AG04450 (cell line): ENCODE measurements at places on chromosomes 7 and 10.

DNA sequence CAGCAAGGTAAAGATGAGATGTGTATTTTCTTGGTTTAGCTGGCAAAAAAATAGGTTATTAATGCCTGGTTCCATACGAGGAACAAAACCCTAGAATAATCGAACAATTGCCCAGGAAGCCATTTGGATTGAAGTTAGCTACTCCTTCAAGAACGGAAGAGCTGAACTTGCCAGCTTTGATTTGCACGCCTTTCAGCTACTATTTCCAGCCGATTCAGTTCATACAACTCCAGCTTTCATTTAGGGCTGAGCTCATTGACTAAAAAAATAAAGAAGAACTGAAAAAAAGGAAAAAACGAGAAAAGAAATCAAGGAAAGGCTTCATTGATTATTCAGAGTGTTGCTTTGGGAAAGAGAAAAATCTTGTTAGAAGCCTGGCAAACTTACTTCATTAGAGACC is 60.4 kb downstream of the PTN start:
- no peak for DNase-seq

DNA sequence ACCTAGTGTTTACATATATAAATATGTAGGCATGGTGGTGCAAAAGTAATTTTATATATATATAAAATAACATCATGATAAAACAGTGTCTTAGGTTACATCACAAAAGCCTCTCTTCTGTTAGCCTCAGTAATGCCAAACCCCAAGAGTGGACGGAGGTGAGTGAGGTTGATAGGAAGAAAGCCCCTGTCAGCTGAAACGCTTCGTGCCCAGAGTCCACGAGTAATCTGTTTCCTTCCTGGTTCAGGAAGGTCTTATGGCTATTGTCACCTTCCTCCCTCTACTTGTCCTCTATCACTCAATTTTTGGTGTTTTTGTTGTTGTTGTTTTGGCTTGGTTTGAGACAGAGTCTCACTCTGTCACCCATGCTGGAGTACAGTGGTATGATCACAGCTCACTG is 41.5 kb downstream of the THNSL1 start:
- no peak for DNase-seq

DNA sequence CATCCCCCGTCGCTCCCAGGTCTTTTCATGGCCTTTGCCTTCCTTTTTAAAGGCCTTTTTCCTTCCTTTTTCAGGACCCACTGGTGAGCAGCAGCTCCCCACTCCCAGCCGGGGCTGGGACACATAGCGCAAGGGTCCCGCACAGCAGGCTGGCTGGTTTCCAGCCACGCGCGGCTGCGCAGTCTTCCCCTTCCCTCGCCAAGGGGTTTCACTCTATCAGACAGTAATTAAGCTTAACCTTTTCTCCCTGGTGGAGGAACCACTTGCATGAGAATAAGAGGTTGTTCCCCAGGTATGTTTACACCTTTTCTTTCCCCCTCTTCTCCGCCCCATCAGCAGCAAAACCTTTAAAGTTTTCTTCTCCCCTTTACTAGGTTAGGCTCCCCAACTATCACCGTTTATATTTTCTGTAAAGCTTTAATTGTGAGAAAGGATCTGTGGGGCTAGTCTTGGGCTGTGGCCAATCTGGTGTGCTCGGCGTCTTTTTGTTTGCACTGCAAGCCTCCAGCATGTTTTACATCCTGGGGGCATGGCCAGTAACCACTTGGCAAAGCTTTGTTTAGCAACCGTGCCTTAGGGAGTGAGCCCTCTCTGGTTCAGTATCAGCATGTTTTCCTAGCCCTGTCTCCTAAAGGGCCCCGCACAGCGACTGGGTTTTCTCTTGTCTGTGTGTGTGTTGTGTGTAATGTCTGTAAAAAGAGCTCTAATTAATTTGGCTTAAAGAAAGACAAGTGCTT is 219.6 kb downstream of the PHF14 start:
- no peak for DNase-seq

- DNase-seq: no peak
Observed at GRCh38 chr7:68504716-68505115, 1093.6 kb upstream of the AUTS2 start.

DNA sequence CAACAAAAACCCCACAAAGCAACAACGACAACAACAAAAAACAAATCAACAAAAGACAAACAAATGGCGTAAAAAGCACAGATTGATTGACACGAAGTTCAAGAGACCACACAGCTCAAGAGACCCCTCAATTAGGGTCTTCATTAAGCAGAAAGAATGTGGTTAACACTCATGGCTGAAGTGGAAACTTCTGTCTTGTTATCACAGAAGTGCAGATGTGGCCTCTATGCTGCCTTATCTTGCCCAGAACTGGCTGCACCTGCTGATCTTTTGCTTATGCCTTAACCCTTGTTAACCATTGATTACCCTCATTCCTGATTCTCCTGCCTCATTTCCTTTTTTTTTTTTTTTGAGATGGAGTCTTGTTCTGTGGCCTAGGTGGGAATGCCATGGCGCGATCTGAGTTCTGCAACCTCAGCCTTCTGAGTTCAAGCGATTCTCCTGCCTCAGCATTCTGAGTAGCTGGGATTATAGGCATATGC is 3.5 kb upstream of the DAGLB start:
- no peak for DNase-seq

- no peak for DNase-seq
Observed at GRCh38 chr10:124716369-124716768, 27.8 kb downstream of the FAM53B start.

DNA sequence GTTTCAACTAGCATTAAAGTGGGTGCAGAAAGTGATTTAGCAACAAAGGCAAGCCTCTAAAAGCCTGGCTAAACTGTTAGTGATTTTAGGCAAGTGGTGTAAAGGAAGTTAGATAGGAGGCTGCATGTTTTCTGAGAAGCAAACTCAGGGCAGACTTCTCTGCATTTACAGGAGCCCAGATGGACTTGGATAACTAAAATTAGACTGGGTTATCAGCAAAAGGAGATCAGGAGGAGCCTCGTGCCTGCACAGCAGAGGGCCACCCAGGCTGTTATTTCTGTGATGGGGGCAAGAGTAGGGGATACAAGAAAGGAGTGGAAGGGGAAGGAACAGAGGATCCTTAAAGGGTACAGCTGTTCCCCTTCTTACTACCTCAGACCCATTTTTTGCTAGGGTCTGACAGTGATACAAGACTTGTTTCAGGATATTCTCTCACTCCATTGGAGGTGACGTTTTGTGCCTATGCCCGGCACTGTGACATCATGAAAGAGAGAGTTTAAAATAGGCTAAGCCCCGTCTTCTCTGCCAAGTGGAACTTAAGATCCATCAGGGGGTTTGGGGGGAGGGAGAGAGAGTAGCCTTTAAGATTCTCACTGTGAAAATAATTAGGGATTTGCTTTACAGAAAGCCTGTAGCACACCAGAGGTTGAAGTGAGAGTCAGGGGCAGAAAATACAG is 49.6 kb upstream of the PDCD4 start:
- no peak for DNase-seq

DNA sequence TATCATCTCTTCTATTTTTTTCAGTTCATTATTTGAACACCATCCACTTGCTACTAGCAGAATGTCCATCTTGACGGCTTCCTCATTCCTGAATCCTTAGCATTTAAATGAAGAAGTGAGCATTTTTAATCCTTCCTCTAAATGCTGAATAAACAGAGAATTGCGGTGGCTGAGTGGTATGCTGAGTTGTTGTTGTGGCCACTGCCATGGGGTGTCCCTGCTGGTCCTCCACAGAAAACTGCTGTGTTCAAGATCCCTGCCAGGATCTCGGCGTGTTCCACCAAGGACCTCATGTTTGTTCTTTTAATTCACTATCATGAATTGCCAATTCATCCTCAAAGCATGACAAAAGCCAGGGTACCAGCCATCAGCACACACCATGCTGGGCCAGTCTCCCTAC is 48.9 kb upstream of the HABP2 start:
- no peak for DNase-seq

DNA sequence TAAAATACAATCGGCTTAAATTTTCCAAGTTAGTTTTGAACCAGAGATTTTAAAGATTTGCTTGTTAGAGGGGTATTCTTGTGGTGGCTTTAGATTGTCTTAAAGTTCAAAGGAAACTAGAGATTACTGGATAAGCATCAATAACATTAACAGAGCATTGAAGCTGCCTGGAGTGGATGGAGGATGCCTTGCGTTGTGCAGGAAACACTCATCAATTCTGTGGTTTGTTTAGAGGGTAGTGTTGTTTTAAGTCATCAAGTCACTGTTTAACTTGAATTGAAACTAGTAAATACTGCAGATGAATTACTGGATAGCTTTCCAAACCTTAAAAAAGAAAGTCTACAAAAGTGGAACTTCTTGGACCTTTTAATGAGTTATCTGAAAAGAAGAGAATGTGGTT is 218.6 kb downstream of the CELF2 start:
- no peak for DNase-seq

GRCh38 chr10:123988694-123989093 is 97.1 kb upstream of the CPXM2 start:
- no peak for DNase-seq

GRCh38 chr7:69699931-69700330 is 101.7 kb downstream of the AUTS2 start:
- DNase-seq: no peak

- DNase-seq: no peak
Observed at GRCh38 chr10:926075-926698, 5.3 kb downstream of the LARP4B start.
